GM12891 (cell line): ENCODE measurements at places on chromosomes 6 and 20.

DNA sequence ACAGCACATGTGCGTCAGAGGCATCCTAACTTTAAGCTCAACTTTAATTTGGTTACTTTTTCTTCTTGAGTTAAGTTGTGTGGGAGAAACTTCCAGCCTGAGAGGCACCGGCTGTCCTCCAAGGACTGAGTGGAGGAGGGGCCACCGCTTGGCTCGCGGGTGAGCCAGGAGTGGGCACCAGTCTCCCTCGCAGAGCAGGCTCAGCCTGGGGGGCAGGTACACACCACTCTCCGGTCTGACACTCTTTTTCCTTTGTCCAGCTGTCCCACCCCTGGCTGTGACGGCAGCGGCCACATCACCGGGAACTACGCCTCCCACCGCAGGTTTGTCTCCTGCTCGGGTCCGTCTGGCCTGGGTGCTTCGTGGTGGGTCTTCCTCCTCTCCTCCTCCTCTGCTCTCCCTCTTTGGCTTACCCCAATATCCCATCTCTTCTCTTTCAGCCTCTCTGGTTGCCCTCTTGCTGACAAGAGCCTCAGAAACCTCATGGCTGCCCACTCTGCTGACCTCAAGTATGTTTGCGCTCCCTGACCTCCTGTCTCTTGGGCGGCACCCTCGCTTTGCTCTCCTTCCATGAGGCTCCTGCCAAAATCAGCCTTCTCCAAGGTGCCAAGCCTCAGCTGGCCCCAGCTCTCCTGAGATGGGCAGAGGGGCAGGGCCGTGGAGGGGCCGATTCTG is 32.6 kb upstream of the PCMTD2 start:
- DNase-seq = no peak

- no peak for DNase-seq
Observed at GRCh38 chr6:131139599-131139998, 4.3 kb downstream of the AKAP7 start.

DNA sequence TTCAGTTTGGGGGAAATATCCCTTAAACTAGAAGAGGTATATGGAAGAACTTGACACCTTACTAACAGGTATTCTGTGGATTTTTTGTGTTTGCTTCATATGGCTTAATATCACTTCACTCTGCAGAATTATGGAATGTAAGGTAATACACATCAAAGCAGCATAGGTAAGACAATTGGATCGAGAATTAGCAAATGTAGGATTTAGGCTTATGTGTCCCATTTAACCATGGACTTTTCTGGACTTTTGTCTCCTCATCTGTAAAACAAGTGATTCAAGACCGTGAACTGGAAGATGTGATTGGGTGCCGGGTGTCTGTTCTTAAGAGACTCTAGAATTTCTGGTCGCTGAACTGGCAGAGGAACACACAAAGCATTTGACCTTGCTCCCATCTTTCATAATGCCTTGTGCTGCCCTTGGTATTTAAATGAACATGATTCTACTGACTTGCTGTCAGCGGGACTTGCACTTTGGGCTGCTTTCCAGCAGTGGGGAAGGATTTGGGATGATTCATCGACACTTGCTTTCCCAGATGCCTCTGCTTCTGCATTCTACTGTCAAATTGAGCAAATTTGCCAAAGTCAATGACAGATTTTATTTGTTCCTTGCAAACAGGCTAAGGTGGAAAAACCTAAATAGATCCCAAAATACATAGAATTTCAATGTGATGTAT is 199.8 kb downstream of the PLCB1 start:
- no peak for DNase-seq

GRCh38 chr6:30799210-30799609 is 54.9 kb upstream of the IER3 start:
- no peak for DNase-seq

- no peak for DNase-seq
Observed at GRCh38 chr6:109304284-109305015, 77.8 kb downstream of the CD164 start.

DNA sequence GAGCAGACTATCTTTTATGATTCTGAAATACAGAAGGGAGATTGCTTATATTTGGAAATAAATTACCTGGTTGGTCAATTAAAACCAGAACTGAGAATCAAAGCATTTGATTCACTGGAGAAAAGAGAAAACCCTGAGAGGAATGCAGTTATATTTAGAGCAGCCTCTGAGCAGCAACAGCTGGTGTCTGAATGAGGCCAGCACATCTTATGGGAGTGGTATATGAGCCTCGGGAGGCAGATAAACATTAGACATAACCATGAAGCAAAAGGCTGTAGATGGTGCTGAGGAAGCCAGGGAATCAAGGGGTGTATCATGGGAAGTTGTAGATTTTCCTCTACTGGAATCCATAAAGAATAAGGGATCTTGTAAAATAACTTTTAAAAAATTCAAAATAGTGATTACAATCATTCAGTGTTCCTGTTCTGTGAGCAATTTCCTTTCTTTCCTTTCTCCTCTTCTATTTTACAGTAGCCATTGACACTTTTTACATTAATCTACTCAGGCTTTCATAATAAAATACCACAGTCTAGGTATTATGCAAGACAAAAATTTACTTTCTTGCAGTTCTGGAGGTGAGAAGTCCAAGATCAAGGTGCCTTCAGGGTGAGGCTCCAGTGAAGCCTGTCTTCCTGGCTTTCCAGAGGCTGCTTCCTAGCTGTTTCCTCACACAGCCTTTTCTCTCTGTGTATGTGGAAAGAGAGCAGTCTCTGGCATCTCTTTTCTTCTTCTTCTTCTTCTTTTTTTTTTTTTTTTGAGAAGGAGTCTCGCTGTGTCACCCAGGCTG is 32.8 kb upstream of the ENPP5 start:
- no peak for DNase-seq

GRCh38 chr20:62215991-62216635 is 4.0 kb downstream of the HRH3 start:
- DNase-seq = no peak

- DNase-seq = no peak
Observed at GRCh38 chr6:52022675-52023074, 64.7 kb downstream of the PKHD1 start.

- DNase-seq = no peak
Observed at GRCh38 chr6:132780770-132781371, 17.6 kb downstream of the SLC18B1 start.

DNA sequence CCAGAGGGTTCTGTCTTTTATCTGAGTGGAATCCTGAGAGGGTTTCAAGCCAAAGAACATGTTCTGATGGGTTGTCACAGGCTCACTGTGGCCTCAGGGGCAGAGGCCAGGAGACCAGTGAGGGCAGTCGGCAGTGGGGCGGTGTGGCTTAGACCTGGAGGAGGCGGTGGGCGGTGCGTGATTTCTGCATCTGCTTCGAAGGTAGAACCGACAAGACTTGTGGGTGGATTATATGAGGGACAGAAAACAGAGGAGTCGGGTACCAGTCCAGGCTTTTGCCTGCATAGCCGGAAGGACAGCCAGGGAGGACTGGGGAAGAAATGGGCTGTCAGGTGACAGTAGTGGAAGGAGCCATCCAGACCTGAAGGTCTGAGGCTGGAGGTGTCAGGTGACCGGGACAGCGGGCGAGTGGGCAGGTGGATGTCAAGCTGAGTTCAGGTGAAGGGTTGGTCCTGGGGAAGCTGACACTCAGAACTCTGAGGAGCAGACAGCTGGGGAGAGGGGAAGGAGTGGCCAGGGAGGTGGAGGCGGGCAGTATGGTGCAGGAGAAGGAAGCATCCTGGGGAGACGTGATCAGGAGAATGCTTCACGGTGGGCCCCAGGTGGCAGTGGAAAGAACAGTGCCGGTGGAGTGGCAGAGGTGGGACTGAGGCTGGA is 3.1 kb downstream of the CTSZ start:
- no peak for DNase-seq

- DNase-seq = no peak
Observed at GRCh38 chr20:34526466-34526865, 10.2 kb downstream of the DYNLRB1 start.

DNA sequence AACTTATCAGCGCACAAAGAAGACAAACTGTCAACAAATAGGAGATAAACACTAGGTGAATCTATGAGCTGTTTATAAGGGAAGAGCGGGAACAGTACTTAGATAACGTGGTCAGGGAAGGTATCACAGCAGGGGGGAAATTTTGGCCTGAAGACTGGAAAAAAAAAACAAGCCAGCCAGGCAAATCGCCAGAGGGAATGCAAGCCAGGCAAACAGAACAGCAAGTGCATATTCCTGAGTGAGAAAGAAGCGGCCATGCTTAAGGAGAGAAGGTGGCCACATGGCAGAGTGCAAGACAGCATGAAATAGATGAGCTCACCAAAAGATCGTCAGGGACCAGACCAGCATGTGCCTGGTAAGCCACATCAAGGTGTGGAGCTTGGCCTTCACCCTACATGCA is 466.5 kb upstream of the ARID1B start:
- DNase-seq = no peak

DNA sequence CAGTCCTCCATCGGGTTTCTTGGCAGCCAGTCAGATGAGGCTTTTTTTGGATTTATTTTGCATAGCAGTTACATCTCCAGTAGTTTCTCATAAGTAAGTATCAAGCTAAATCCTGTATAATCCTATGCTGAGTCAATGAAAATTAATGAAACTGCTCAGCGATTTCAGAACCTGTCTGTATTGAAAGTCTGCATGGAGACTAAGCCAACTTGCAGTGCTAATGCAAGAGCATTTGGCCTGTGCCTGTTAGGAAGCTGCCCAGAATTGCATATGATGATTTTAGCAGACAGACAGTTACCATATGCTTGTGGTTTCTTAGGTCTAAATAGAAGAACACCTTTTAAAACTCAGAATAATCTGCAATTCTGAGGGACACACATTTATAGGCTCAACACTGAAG is 25.2 kb upstream of the LRRN4 start:
- no peak for DNase-seq

DNA sequence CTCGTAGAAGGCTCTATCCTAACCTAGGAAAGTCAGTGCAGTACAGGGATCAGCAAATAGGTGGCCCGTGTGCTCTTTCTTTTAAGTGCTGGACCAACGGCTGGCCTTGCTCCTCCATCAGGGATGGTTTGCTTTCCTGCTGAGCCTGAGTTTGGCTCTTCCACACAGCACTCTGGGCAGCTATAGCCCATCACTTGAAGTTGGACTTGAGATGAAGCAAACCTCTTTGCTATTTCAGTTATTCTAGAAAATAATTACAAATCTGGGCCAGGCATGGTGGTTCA is 66.9 kb upstream of the KCNK16 start:
- DNase-seq = no peak

GRCh38 chr6:118146584-118146983 is 239.5 kb downstream of the SLC35F1 start:
- no peak for DNase-seq

GRCh38 chr6:30207619-30208295 is 5.4 kb downstream of the TRIM26 start:
- DNase-seq = no peak

- no peak for DNase-seq
Observed at GRCh38 chr20:62970307-62971210, 18.1 kb downstream of the SLC17A9 start.

DNA sequence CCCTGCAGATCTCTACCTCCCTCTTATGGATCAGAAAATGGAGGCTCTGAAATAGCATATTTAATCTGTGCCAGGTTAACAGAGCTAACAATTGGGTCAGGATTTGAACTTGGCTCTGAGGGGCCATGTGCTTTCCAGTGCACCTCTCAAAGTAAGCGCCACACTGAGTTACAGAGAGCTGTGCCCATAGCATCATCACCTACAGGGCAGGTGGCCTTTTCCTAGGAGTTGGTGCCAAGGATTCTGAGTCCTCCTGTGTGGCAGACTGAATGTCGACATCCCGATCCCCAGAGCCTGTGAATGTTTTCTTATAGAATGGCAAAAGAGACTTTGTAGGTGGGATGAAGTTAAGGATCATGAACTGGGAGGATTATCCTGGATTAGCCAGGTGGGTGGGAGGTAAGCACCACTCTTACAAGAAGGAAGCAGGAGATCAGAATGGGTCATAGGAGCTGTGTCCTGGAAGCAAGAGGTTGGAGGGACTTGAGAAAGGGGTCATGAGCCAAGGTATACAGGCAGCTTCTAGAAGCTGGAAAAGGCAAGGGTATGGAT is 68.0 kb upstream of the TBC1D7 start:
- no peak for DNase-seq

- DNase-seq = no peak
Observed at GRCh38 chr6:89084954-89085353, 4.4 kb downstream of the PNRC1 start.

DNA sequence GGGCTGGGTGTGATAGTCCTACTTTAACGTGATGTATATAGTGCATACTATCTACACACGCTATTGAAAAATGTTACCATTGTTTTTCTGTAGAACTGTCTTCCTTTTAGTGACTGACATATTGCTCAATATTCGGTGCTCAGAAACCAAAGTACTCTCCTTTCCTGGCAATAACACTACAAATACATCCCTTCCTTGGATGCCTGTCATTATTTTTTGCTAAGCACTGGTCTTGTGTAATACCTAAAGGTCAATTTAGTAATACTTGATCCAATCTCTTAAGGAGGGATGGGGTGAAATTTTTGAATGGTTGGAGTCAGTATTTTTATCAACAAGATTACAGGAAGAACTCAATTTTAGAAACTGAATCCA is 23.9 kb downstream of the CNR1 start:
- DNase-seq = no peak

DNA sequence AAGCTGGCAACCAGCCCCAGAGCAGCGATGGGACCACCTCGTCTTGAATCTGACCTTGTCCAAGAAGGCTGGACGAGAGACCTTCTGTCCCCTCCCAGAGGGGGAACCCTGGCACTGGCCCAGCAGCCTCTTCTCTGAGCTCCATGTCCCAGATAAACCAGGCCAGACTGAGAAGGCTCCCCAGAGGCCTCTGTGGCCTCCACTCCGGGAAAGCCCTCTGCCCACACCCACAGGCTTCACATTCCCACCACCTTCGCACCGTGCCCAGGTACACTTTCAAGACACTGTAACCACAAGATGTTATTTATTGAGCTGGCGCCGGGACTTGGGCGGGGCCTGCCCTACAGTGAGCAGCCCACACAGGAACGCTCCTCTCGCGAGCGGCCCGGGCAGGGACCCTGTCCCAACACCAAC is 33.2 kb downstream of the ADA start:
- no peak for DNase-seq

DNA sequence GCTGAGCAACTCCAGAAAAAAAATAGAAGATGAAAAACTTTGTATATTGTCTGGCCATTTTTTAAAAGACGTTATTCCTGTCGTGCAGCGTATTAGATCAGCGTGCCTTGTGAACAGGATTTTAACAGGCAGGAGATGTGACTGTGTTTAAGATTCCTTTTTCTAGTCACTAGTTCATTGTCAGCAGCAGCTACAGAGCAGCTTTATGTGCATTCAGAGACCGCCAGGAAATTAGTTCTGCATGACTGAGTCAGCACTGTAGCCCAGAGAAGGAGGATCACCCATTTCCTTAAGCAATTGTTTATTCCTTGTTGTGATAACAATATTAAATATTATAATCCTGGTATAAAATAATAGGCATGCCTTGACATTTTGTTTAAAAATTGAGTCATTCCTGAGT is 75.4 kb upstream of the ADGRB3 start:
- DNase-seq = no peak
